Stimulated activated CD4-positive, alpha-beta T cell treated with anti-CD3 and anti-CD28 coated beads, Interleukin-4, amount 100 ng/mL, for 48 hours (primary cell): ENCODE measurements at places on chromosomes 2 and 18.

DNA sequence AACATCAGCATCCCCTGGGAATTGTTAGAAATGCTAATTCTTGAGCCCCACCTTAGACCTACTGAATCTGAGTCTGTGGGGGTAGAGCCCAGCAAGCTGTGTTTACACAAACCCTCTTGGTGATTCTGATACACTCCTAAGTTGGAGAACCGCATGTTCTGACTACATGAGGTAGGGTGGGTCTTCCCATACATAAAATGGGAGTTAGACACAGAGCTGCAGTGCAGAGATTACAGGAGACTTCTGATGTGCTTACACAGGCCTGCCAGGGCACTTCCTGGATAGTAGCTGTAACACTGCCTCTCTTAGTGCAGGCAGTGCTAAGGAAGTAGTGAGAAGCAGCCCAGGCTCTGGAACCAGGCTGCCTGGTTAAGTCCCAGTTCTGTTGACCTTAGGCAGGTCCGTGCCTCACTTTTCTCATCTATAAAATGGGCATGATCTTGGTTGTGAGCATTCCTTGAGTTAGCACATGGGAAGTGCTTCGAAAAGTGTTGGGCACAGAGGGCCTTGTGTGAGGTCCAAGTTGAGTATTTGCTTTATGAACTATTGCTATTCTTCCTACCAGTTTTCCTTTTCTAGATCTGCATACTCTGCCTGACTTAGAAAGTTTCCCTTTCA is 67.3 kb downstream of the GLI2 start:
- DNase-seq: no peak

DNA sequence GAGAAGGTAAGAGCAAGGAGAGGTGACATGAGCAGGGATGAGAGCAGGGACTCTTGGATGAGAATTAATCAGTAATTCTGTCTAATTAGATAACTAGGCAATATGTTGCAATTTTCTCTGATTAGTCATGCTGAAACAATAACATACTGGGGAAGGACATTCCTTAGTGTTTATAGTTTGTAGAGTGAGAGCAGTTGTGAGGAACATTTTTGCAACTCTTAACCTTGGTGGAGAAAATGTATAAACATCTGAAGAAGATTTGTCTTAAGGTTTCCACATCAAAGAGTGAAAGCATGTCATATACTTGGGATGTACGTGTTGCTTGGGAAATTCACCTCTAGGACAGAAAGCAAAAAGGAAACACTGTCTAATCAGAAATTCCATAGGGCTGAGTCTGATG is 955.4 kb upstream of the FANCL start:
- no peak for DNase-seq

DNA sequence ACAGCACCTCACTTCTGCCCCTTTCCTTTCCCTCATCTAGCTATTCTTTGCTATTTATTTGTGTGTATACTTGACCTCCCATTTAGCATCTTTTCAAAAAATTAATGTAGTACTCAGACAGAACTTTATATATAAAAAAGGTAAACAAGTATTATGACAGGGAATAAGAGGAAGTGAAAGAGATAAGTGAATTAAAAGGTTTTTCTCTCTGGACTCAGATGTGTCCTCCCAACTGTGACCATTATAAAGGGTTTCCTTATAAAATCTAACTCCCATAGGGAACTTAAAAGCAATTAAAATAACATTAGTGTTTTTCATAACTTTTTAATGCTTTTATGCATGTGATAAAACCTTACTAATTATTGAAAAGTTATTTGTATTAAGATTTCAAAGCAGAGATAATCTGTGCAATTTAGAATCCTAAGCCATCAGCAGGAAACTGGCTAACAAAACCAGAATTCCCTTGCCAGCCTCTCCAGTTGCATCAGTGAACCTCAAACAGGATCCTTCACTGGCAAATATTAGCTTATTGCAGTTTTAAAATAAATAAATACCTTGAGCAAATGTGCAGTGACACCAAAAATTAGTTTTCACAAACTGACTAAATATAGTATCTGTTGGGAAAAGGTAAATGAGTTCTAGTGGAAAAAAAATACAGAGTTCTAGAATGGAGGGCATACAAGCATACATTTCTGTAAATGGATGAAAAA is 930.7 kb downstream of the BCL11A start:
- DNase-seq: no peak

DNA sequence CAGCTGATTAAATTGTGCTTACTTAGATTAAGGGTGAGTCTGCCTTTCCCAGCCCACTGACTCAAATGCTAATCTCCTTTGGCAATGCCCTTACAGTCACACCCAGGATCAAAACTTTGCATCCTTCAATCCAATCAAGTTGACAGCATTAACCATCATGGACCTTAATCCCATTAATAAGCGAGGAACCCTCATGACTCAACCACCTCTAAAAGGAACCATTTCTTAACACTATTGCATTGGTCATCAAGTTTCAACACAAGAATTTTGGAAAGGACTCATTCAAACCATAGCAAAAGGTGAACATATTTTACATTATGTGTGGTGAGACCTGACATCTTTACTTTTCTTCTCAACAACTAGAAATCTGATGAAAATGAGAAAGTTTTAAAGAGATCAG is 187.0 kb downstream of the OSR1 start:
- DNase-seq: no peak

GRCh38 chr18:24497031-24497754 is 36.8 kb downstream of the HRH4 start:
- no peak for DNase-seq

DNA sequence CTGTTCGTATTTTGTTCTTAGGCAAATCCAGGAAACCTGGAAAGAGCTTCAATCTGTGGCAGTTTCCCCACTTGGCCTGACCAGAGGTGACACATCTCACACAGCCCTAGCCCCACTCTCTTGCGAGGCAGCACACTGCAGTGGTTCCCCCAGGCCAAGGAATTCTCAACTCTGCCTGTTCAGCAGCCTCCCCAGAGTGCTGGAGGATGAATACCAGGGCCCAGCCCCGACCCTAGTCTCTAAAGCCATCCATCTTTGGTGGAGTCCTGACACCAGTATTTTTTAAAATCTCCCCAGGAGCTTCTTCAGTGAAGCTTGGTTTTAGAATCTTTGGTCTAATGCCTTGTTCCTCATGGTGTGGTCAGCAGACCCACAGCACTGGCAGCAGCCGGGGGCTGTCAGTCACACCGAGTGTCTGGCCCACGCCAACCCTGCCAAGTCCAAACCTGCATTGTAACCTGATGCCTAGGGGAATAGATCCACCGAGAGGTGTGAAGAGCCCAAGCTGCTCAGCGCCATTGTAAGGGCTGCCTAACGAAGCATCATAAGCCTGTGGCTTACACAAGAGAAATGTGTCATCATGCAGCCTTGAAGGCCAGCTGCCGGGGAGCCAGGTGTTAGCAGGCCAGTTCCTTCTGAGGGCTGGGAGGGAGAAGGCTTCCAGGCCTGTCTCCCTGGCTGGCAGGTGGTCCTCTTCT is 428.7 kb upstream of the ID2 start:
- DNase-seq: no peak

GRCh38 chr2:150627526-150627925 is 140.1 kb upstream of the RND3 start:
- DNase-seq: no peak
